Activated B cell treated with CpG ODN at 0.5 μM for 24 hours (primary cell): ENCODE measurements at places on chromosomes 6 and 20. TPM values are rescaled to one million over a fixed set of nuclear protein-coding genes. Genes with fewer than 3 reads are reported as not detected.

GRCh38 chr6:144566868-144567615 lies 281.9 kb downstream of the UTRN start:
- DNase-seq, result no peak

GRCh38 chr20:38112930-38113294 lies 52.2 kb downstream of the TGM2 start:
- DNase-seq, result no peak

DNA sequence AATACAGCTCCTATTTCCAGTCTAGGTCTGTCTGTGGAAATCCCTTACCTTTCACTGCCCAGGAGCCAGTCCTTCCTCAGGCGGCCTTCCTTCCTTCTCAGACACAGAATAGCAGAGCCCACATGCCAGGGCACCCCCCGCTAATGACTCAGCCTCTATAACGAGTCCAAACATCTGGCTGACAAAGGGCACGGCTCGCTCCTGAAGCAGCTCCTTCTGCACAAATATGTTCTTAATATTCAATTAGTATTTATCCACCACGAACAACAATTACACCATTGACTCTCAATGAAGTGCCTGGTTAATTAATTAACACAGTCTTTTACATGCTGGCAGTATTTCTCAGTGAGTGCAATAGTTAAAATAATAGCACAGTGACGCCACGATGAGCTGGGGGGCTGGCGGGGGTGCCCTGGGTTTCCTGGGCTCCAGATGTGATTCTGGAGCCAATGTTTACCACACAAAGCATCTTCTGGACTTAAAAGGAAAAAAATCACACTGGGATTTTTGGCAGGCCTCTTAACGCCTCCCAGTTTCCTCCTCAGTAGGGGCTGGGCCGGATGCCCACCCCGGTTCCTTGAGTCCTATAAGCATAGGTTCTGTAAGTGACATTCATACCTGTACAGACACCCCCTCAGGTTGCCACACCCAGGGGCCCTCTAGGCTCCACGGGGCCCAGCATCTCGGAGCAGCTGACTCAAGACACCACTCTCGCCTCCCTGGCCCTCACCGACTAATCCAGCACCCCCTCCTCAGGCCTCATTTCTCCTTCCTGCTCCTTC lies 158.6 kb upstream of the MLN start:
- DNase-seq, result no peak

GRCh38 chr20:63134201-63134612 lies 81.7 kb downstream of the YTHDF1 start:
- DNase-seq, result no peak

- no peak for DNase-seq
These were observed 5.4 kb upstream of the ARID1B start for GRCh38 chr6:156771761-156772160.

DNA sequence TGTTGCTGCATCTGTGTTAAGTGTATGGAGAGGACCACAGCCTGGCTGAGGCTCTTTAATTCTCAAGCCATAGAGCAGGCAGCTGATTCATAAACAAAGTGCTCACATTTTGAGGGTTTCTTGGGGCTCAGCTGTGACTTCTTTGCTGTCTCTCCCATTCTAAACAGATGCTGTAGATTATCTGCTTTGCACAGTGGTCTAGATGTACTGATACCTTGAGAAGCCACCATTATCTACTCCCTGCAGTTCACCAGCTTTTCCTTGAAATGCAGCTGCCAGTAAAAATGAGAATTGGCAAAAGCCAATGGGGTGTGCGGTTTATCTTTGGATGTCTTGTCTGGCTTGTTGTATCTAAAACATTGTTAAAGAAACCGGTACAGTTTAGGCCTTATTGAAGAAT lies 5.2 kb upstream of the CNR1 start:
- no peak for DNase-seq

GRCh38 chr6:127706216-127706615 lies 129.2 kb downstream of the C6orf58 start:
- no peak for DNase-seq

- no peak for DNase-seq
These were observed 3.8 kb upstream of the SIRPB1 start for GRCh38 chr20:1623501-1624205.

GRCh38 chr6:53707108-53707897 lies 41.7 kb upstream of the KLHL31 start:
- DNase-seq, result no peak

- DNase-seq, result no peak
These were observed 45.5 kb downstream of the ANKS1A start for GRCh38 chr6:34934516-34934915.

GRCh38 chr20:46929902-46930301 lies 35.3 kb downstream of the EYA2 start:
- DNase-seq, result no peak

DNA sequence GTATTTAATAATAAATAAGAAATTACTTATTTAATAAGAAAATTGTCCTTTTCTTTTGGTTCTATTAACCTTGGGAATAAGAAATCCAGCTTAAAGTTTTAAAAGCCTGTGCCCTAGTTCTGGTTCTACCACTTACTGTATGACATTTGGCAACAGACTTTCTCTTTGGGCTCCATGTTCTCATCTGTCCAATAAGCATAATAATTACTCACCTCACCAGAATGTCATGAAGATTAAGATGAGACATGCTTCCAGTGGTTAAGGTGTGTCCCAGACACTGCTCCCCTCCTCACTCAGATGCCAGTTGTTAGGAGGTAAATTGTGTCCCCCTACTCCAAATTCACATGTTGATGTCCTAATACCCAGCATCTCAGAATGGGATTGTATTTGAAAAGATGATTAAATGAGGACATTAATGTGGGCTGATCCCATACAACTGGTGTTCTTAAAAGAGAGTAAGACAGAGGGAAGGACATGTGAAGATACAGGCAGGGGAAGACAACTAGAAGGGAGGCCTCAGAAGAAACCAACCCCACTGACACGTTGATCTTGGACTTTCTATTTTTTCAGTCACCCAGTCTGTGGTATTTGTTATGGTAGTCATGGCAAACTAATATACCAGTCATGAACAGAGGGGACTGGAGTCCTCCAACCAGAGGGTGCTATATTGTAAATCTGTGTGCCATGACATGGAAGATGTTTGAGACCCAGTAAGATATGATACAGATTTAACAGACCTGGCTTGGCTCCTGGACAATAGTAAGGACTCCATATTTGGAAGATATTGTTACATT lies 6.4 kb upstream of the MICAL1 start:
- DNase-seq, result no peak

GRCh38 chr6:39330476-39330875 lies 8.0 kb upstream of the KCNK16 start:
- no peak for DNase-seq

- no peak for DNase-seq
These were observed 146.9 kb upstream of the SGK1 start for GRCh38 chr6:134464690-134465411.

GRCh38 chr20:12241065-12241464 lies 323.4 kb downstream of the BTBD3 start:
- no peak for DNase-seq

DNA sequence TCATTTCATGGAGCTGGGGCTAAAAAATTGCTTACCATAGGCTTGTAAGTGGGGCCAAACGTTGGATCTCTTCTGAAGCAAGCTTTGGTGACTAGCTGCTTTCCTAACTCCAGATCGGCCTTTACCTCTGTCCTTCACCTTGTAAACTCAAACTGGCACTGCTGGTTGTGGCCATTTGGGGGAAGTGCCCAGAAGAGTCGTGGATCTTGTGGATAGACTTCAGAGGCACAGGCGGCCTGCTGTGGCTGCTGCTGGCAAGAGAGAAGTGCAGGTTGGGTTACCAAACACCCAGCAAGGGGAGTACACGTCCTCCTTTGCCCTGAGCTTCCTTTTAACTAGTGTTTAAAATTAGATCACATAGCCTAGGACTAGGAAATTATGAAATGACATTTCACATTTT lies 36.8 kb upstream of the KLHL31 start:
- no peak for DNase-seq

DNA sequence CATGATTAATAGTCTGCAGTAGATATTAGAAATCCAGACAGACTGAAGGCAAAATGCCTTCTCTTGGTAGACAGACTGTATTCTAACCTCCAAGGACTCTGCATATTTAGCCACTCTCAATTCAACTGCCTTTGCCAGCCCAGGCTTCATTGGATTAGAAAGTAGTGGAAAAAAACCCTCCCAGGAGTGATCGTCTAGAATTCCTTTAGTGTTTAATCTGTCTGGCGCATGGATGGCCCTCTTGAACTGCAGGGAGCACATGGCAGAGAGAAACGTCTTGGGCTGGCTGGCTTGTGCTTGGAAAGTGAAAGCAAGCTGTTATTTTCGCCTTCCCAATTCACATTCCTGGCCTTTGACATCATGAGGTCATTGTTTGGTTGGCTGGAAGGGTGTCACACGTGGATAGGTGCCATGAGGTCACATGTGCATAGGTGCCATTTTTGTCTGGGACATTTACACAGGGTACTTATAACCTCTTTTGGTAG lies 30.9 kb upstream of the NEDD9 start:
- DNase-seq, result no peak

DNA sequence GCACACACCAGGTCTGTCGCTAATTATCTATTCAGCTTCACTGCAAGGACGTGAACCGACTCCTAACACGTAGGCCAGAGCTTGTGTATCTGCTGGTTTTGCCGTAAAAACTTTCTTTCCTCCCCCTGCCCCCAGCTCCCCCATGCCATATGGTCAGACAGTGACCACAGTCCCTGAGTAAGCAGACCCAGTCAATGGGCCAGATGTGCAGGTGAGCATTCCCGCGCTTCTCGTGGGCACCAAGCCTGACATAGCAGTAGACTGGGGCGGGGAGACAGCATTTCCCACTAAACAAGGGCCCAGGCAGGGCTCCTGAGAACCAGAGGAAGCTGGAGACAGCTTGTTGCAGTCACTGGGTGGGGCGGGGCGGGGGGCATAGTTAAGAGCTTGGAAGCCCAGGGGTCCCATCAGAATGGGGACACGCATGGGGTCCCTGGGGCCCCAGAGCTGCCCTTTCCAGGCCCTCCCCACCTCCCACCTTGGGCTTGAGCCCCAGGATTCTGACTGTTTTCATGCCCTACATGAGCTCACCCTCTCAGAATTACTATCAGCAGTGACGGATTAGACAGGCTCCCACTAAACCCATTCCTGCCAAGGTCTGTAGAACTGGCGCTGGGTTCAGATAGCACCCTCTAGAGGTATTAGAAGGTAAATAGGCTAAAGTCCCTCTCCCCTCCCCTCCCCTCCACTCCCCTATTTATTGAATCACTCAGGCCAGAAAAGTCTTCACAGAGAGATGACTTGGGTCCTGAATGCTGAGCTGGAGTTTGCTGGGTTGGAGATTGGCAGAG lies 51.8 kb downstream of the CDH26 start:
- DNase-seq, result no peak

DNA sequence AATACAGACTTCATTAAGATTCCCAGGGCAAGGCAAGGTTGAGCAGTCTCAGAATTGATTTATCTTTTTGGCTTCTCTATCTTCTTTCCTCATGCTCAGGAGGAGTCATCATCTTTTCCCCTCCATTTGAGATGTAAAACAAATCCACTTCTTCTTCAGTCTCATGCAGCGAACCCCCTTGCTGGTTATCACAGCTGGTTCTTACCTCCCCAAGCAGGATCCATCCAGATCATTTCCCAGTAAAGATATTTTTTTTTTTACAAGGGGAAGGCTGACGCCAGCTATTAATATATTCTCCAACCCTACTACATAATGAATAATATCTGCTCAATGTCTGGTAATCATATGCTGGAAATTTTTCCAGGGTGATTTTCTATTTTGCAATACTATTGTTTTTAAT lies 508.9 kb upstream of the NOX3 start:
- DNase-seq, result no peak

- DNase-seq, result no peak
These were observed 535.2 kb upstream of the EPHA7 start for GRCh38 chr6:93954584-93954983.

GRCh38 chr6:39102071-39102820 lies 12.7 kb downstream of the SAYSD1 start:
- no peak for DNase-seq

DNA sequence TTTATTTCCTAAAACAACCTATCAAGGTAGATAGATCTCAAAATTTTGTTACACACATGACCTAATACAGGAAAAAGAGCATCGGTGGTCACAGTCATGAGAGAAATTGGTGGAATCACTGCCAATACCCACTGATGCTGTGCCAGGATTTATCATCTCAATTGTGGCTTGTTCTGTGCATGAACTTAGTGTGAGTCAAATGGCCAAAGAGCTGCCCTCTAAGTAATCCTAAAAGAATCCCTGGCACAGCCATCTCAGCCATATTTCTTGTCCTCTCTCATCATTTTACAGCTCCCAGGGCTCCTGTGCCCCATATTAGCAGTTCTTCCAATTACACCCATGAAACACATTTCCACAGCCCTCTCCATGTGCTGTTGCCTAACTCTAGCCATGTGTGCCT lies 6.1 kb downstream of the GSTA5 start:
- DNase-seq, result no peak

- DNase-seq, result no peak
These were observed 42.4 kb downstream of the PTCHD4 start for GRCh38 chr6:48068278-48069251.

GRCh38 chr6:31572041-31572911 lies at the start of gene LTA:
TSS of gene LTA (plus strand) at chr6:31572289. CDS start at chr6:31572743, 454 bp downstream.
- DNase-seq, result peak; percentile 72

DNA sequence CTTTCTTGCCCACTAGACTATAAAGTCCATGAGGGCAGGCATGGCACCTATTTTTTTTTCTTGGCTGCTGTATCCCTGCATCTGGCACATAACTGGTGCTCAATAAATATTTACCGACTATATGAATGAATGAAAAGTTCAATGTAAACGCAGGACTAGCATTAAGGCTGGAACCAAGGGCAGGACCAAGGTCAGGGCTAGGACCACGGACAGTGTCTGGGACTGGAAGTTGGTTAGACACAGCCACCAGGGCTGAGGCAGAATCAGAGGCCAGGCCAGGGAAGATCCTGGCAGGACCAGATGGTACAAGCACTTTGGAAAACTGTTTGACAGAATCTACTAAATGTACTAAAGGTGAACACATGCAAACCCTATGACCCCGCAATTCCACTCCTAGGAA lies 3.7 kb downstream of the TNXB start:
- DNase-seq, result no peak

GRCh38 chr6:118865100-118865391 lies 28.9 kb upstream of the ASF1A start:
- no peak for DNase-seq

- no peak for DNase-seq
These were observed 101.8 kb downstream of the PHACTR1 start for GRCh38 chr6:12818324-12818723.

Gene ROMO1
- total RNA-seq, result 96.8 and 131 TPM in 2 replicates

Gene RHAG
- not detected in 2 replicates for total RNA-seq

Gene CTSA
- total RNA-seq, result 61.9 and 67.2 TPM in 2 replicates

Gene OR2H2
- not detected in 2 replicates for total RNA-seq

Gene E2F1
- 6.7 and 8.9 TPM in 2 replicates for total RNA-seq

Gene TBXT
- 0.10 and 0.24 TPM in 2 replicates for total RNA-seq

Gene GRIK2
- total RNA-seq, result 0.11 and 0.17 TPM in 2 replicates

Gene POLH
- 23.3 and 26.5 TPM in 2 replicates for total RNA-seq

Gene WFDC2
- 0.71 TPM in 1 of 2 replicates, not detected in the other for total RNA-seq

Gene SYNDIG1
- not detected in 2 replicates for total RNA-seq

Gene B3GALT4
- 19.1 and 19.4 TPM in 2 replicates for total RNA-seq

Gene NHLRC1
- 0.88 and 1.2 TPM in 2 replicates for total RNA-seq

Gene DAAM2
- total RNA-seq, result not detected in 2 replicates

Gene FLRT3
- total RNA-seq, result not detected in 2 replicates

Gene C20orf202
- not detected in 2 replicates for total RNA-seq

Gene GSTA3
- total RNA-seq, result not detected in 2 replicates
